Stimulated activated CD8-positive, alpha-beta memory T cell treated with anti-CD3 and anti-CD28 coated beads, Interleukin-7, amount 100 ng/mL, for 1 hour (primary cell): ENCODE measurements at places on chromosomes 2 and 18.

DNA sequence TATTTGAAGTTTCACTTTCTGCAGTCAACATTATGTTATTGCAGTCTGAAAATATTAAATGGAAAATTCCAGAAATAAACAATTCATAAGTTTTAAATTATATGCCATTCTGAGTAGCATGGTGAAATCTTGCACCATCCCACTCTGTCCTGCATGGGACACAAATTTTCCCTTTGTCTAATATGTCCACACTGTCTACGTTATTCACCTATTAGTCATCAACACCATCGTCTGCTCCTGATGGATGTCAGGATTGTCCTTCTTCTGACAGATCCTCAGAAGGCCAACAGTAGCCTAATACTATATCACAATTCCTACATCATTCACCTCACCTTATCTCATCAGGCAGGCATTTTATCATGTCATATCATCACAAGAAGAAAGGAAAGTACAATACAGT, 163.1 kb downstream of the TXNL1 start:
- DNase-seq: no peak

GRCh38 chr2:56981554-56981953, 797.8 kb downstream of the CCDC85A start:
- no peak for DNase-seq

DNA sequence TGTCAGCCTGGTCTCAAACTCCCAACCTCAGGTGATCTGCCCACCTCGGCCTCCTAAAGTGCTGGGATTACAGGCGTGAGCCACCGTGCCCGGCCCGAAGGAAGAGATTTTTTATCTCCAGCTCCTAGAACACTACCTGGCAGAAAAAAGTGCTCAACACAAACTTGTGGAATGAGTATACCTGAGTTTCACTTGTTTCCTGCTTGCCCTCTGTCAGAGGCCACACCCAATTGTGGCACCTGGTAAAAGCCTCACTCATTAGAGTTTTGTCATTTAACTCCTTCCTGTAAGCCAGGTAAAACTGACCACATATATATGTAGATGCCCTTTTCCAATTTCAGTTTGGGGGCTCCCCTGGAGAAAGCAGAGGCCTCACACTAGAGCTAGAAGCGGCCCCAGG, 42.2 kb upstream of the RTN4 start:
- no peak for DNase-seq

DNA sequence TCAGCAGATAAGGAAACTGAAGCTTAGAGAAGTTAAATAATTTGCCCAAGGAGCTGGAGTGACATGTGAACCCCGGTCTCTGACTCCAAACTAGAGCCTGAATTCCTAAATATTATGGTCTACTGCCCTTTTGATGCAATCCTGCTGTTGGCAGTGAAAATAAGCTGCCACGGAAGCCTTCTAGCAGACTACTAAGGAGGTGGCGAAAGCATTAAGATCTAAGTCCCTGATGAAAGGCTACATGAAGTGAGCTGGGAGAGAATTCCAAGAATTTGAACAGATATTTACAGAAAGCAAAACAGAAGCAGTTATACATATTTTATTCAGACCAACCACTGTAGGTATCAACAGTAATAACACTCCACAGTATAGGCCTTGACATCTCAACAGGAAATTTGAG, 28.1 kb downstream of the TRMT61B start:
- DNase-seq: no peak

DNA sequence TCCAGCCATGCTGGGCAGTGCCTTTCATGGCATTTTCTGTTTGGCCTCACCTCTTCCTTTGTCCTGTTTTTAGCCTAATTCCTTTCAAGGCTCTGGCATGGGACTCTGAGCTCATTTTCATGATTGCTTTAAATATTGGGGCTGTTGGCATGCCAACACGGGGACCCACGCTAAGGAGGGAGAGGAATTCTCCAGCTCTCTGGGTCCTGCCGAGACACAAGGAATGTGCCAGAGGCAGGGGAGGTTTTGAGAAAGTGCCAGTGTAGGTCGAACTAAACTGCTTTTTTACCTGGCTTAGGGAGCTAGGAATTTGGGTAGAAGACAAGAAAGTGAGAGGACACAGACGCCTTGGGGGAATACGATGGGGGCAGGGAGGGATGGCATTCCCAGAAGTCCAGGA, 42.3 kb downstream of the RPL37A start:
- no peak for DNase-seq

GRCh38 chr2:169452080-169452479, 27.2 kb upstream of the BBS5 start:
- no peak for DNase-seq

DNA sequence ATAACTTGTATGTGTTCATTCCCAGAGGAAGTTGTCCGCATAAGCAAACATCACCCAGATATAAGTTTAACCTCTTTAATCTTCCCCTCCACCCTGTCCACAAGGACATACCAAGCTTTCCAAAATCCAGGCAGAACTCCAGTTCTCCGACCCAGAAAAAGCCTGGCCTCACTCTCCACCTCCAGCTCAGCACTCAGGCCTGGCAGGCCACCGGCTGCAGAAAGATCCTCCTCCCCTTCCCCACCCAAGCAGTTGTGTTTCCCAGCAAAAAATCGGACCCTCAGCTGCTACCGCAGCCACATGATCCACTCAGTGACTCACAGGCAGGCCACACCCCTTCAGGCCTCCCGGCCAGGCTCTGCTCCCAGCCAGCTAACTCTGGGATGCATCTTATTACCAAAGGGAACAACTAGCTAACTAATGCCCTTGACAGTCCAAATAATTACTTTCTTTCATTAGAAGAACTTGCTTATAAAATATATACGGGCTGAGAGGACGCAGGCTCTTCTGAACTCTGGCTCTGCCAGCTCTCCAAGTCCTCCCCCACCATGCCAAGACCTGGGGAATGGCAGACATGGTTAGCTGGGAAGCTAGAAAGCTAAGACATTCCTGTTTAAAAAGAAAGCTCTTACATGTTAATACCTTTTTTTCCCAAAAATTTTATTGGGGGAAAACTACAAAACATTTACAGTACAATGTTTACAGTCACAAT, 4.5 kb downstream of the ZFP36L2 start:
- DNase-seq: peak; percentile 28

DNA sequence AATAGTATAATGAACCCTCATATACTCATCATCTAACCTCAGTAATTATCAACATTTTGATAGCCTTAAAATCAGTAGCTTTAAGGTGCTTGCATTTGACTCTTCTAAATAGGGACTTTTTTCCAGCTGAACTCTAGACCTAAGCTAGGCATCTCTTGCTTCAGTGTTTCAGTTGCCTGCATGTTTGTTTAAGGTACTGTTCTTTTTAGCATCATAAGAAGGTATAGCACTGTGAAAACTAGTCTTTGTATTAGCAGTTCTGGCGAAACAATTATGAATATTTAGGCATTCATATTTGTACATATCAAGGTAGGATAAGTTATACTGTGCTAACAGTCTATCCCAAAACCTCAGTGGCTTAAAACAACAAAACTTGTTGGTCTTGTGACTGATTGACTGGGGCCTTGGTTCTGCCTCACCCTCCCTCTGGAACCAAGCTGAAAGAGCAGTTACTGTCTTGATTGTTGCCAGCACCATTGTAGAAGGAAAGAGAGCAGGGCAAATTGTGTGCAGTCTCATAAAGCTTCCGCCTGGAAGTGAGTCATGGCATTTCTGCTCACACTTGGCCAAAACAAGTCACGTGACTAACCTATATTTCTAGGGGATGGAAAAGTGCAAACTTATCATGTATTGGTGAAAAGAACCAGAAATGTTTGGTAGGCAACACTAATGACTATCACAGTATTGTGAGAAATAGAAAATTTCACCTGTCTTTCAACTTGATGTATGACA, 24.3 kb downstream of the GALNT1 start:
- DNase-seq: no peak

- DNase-seq: no peak
These were observed 13.7 kb downstream of the TET3 start for GRCh38 chr2:73998451-73998850.

GRCh38 chr2:46268196-46268595, 29.0 kb upstream of the EPAS1 start:
- DNase-seq: no peak

DNA sequence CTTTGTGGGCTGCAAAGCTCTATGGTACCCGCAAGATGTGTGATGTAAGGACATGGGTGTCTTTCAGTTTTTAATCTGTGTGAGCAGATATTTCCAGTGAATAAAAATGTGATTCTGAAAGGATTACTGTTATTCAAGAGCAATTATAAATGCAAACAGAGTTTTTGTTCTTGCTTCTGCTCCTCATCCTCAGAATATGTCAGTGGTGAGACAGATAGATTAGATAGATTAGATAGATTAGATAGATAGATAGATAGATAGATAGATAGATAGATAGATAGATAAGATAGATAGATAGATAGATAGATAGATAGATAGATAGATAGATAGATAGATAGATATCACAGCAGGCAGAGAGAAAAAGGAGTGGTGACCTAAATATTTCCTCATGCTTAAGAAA, 142.6 kb downstream of the RTN4 start:
- DNase-seq: no peak

GRCh38 chr2:206482123-206482522, 38.8 kb downstream of the ADAM23 start:
- no peak for DNase-seq

DNA sequence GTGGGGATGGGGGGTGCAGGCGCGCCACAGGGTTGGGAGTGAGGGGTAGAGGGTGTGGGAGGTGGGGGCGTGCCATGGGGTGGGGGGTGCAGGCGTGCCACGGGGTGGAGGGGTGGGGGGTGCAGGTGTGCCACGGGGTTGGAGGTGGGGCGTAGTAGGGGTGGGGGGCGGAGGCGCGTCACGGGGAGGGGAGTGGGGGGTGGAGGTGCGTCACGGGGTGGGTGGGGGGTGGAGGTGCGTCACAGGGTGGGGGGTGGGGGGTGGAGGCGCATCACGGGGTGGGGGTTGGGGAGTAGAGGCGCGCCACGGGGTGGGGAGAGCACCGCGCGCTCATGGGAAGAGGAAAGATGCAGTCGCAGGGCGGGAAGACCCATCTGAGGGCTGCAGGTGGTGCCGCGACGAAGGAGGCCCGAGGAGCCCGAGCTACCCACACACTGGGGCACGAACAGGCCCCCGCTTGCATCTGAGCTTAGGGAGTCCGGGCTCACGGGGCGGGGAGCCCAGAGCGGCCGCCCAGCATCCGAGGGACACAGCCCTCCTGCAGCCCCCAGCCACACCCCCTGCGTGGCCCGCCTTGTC, 37.5 kb downstream of the SNED1 start:
- DNase-seq: peak; percentile 7

GRCh38 chr2:143607231-143608062, 478.2 kb downstream of the ARHGAP15 start:
- no peak for DNase-seq

DNA sequence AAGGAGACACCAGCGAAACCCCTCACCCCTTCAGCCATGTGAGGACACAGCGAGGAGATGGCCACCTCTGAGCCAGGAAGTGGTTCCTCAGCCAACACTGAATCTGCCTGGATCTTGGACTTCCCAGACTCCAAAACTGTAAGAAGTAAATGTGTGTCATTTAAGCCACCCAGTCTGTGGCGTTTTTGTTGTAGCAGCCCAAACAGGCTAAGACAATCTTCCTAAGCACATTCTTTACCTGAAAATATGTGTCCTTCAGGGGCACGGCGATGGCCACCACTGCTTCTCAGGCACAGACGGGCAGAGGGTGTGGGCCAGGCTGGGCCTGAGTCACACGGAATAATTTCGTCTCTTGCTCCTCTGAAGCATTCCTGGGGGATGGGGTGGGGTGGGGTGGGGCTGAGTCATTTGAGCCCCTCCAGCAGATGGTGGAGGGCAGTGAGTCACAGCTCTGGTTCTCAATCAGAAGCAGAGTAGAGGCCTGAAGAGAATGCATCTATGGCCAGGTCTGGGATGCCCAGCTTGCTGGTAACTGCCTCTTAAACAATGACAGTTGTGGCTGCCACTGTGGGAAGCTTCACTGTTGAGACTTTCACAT, 142.4 kb downstream of the CAPN13 start:
- DNase-seq: no peak

GRCh38 chr2:128562471-128563347, 244.0 kb upstream of the HS6ST1 start:
- no peak for DNase-seq

GRCh38 chr2:7203056-7203467, 285.9 kb downstream of the RNF144A start:
- peak; percentile 7 for DNase-seq

DNA sequence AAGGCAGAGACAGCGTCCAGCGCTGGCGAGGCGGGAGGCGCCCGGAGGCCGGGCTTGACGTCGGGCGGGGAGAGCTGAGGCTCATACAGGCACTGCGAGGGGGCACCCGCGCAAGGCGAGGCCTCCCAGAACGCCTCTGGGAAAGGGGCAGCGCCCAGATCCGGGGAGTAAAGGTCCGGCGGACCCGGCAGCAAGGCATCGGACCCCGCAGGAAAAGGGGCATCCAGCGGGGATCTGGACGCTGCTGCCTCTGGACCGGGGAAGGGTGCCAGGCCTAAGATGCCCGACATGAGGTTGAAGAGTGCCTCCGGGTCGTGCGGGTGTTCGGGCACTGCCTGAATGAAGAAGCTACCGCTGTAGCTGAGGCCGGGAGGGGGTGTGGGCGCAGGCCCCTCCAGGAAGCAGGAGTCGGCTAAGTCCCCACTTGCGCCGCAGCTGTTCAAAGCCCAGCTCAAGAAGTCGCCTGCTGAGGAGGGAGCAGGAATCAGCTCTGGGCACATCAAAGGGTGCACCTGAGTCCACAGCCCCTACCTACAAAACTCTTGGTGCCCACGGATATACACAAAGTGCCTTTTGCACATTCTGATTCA, 937 bp downstream of the EGR4 start:
- no peak for DNase-seq

- DNase-seq: no peak
These were observed 79.3 kb downstream of the BIRC6 start for GRCh38 chr2:32436150-32436549.
